ENCODE measurements at places on chromosomes 1 and 21.

DNA sequence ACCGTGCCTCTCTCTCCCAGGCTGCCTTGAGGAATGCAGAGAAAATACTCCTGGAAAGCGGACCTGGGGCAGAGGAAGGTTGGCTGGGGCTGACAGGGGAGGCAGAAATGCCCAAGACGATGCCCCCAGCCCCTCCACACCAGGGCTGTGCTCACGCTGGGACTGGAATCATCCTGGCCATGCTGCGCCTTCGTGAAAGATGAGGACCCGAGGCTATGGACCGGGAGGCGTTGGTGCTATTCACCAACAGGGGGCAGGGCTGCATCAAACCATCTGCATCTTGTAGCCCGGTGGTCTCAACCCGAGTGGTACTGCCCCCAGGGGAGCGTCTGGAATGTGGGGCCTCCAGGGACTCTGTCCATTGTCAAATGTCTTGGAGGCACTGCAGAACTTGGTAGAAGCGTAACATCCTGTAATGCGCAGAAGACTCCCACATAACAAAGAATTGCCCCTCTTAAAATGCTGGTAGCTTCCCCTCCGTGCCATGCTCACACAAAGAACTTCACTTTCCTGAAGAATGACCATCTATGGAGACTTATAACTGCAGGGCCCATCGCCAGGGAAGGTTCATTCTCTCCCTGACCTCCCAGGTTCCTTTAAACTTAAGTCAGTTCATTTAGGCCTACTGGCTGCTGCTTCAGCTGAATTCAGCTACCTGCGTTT lies 251.2 kb downstream of the RRAGC start:
- no peak for DNase-seq

DNA sequence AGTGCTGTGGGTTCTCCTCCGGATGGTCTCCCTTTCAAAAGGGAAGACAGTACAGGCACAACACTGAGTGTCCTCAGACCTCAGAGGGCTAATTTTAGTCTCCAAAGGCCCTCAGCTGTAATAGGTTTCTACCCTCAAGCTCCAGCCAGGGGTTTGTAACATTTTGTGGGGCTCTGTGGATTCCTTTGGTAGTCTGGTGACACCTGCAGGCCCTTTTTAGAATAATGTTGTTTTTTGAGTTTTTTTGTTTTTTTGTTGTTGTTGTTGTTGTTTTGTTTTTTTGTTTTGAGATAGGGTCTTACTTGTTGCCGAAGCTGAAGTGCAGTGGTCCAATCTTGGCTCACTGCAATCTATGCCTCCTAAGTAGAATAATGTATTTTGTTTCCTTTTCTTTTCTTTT lies 15.0 kb upstream of the TMEM201 start:
- no peak for DNase-seq

GRCh38 chr1:203929741-203930309 lies 68.4 kb downstream of the SNRPE start:
- peak; percentile 10 for DNase-seq

- DNase-seq, result no peak
Measured at GRCh38 chr1:154571244-154571963, 3.8 kb downstream of the CHRNB2 start.

DNA sequence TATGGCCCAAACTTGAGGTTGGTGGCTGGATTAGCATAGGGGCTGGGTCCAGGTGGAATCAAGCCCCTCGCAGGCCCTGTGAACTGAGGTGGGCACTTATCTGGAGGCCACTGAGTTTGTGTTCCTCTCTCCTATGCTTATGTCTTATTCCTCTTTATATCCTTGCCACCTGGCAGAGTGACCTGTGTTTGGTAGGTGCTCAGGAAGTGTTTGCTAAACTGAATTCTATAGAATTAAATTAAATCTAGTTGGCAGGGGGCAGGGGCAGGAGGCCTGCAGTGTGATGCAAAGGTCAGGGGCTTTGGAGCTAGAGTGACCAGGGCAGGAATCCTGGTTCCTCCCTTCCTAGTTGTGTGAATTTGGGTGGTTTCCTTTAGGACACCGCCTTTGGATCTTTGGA lies 1.1 kb upstream of the TMEM9 start:
- no peak for DNase-seq

GRCh38 chr1:214370615-214371014 lies 89.7 kb downstream of the SMYD2 start:
- DNase-seq, result no peak

- DNase-seq, result no peak
Measured at GRCh38 chr1:942411-942821, 16.6 kb downstream of the NOC2L start.

GRCh38 chr1:160618763-160619274 lies 28.0 kb downstream of the SLAMF1 start:
- DNase-seq, result no peak

DNA sequence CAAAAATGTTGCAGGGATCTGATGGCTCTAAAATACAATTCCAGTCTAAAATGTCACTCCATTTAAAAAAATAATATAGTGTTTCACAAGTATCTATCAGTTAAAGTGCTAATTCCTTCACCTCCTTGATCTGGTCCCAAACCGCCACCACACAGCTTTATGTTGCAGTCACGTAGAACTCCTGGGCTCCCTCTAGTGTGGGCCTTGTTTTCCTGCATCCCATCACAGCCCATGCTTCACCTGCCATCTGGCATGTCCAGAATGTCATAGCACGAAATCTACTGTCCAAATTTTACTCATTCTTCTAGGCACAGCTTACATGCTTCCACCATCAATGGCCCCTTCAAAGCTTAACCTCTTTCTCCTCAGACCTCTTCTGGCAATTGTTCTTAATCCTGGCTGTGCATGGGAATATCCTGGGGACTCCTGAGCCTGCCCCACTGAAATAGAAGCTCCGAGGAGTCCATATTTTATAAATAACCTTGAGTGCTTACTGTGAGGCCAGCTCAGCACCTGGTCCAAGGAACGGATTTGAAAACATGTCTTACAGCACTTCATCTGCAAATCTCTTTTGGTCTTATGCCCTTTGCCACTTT lies 15.5 kb downstream of the FYB2 start:
- no peak for DNase-seq

- no peak for DNase-seq
Measured at GRCh38 chr1:233998456-233998855, 94.0 kb downstream of the SLC35F3 start.

DNA sequence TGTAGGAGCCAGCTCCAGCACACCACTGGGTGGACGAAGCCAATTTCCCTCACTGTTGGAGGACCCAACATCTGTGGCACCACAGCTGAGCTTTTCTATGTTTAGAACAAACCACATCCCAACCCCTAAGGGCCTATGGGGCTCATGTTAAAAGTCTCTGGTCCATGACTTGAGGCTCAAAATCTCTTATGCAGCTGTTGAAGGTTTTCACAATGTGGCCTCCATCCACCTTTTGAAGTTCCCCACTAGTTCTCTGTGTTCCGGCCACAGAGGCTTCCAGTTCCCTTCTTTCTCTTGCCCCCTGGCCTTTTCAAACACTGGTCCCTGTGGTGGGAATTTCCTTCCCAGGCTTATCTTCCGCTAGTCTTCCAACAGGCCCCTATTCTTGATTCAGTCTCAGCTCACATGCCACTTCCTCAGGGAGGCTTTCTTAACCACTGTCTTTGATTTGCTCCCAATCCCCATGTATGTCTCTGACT lies 3.9 kb upstream of the IFNLR1 start:
- DNase-seq, result no peak

DNA sequence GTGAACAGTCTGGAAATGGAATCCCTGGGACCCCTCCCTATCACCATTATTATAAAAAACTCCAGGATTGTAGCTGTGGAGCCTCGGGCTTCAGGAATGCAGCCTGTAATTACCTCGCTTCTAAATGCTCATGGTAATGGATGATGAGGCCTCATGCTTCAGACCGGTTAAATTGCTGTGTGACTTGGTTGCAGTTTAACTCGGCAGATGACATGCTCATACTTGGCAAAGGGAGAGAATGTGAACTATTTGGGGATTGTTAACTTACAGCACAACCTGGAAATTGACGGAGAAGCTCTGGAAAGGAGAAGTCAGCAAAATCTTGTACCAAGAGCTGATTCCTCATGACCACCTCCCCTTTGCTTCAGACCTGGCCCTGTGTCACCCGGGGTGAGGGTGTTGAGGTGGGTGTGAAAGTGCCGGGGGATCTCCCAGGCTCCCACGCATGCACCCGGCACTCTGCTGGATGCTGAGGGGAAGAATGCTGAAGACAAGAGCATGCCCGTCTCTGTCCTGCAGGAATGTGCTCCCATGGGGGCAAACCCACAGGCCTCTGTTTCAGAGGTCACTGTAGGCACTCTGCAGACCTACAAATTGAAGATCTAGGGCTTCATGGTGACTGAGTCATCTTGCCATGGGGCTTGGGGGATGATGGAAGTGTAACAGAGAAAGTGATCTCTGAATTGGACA lies 364.8 kb downstream of the RPS6KC1 start:
- DNase-seq, result no peak

DNA sequence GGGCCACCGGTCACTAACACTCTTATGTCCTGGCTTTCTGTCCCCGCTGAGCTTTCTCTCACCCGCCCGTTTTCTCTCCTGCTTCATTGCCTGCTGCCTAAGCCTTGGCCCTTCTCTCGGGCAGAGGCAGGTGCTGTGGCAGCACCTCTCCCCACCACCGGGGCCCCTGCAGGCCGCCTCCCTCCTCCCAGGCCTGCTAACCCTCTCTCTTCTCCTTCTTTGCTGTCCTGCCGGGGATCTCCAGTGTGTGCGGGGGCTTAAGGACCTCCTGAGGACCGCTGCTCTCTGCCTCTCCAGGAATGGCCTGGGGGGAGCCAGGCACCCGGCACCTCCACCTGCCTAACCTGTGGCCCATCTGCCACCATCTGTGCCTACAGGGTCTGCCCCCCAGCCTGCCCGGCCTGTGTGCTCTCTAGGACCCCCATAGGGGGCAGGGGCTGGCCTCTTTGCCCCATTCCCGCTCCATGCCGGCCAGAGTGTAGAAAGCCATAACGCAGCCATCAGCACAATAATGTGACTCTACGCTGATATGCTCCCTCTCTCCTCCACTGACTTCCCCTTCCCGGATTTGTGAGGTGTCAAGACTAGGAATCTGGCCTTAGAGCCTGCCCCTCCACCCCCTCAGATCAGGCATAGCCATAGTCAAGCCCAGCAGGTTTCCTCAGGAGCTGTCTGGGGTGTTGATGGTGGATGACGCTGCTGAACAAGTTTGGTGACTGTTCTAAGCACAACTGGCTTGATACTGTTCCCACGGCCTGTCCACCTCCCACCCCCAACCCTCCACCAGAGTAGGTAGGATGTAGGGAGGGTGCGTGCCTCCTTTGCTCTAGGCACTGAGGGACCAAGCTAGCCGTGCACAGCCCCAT lies 6.1 kb upstream of the SFN start:
- no peak for DNase-seq

GRCh38 chr1:69129538-69129937 lies 438.2 kb upstream of the LRRC7 start:
- no peak for DNase-seq

DNA sequence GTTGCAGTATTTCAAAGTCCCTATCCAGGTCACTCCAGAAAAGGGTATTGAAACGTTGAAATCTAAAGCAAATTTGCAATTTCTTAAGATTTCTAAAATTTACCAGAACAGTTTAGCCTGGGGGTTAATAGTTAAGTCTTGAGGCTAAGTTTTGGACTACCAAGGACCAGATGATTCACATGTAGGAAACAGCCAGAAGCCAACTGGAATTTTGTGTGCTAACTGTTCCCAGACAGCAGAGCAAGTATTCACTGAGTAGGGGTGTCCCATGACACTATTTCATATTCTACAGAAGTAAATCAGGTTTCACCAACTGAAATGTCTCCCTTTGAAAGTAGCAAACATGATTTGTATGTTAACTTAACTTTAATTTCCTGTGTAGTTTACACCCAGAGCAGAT lies 11.5 kb upstream of the C1orf105 start:
- no peak for DNase-seq

- no peak for DNase-seq
Measured at GRCh38 chr1:33743221-33743998, 120.5 kb upstream of the HMGB4 start.

DNA sequence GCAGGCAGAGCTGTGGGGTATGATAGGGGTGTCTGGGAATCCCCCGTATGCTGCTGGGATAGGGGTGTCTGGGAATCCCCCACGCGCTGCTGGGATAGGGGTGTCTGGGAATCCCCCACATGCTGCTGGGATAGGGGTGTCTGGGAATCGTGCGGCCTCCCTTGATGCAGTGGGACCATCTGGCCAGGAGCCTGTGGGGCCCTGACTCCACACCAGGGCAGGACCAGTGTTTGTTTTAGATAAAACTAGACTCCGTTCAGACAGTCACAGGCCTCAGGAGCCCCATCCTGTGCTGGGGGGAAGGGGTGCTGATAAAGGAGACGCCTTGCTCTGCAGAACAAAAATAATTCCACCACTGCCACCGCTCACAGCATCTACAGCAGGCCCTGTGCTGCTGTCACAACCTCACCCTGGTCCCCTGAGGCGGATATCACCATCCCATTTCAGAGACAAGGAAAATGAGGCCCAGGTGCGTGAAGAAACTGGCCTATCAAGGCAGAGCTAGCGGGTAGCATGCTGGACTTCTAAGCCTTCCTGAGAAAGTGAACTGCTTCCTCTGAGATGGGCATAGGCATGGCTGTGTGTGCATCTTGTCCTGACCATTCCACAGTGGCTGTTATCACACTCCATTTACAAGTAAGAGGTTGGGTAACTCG lies 24.0 kb downstream of the ECE1 start:
- DNase-seq, result no peak

GRCh38 chr21:36149788-36150711 lies 6.6 kb upstream of the DOP1B start:
- DNase-seq, result no peak

DNA sequence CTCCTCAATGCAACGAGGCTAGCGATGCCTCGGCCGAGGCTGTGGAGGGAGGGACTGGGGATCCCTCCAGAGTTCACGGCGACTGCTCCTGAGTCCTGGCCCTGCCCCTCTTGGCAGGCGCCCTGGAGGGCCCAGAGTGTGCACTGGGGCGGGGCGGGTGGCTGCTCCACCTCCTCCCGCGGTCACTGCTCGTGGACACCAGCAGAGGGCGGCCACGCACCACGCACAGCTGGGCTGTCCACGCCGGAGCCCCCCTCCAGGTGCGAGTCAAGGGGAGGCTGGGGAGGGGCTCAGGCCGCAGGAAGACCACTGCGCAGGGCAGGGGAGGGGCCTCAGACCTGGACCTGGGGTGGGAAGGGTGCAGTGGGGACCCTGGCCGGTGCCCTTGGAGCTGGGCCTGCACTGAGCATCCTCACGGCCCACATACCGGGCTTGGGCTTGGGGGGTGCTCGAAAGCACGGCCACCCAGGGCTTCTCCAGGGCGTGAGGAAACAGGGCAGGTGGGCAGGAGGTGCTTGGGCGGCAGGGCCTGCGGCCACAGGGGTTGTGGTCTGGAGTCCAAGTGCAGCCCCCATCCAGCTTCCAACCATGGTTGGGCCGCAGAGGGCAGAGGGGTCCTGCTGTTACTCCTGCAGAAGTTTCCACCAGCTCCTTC lies 20.6 kb upstream of the TTC34 start:
- DNase-seq, result no peak
